Muscle of arm (tissue), 14 donors: ENCODE measurements at places on chromosomes 16 and 17.
A peak's percentile ranks its signal among the peaks of the same experiment; 100 is the strongest.

- DNase-seq: peak; percentile 81
These were observed 32.0 kb upstream of the MRPS23 start for GRCh38 chr17:57881783-57882351.

DNA sequence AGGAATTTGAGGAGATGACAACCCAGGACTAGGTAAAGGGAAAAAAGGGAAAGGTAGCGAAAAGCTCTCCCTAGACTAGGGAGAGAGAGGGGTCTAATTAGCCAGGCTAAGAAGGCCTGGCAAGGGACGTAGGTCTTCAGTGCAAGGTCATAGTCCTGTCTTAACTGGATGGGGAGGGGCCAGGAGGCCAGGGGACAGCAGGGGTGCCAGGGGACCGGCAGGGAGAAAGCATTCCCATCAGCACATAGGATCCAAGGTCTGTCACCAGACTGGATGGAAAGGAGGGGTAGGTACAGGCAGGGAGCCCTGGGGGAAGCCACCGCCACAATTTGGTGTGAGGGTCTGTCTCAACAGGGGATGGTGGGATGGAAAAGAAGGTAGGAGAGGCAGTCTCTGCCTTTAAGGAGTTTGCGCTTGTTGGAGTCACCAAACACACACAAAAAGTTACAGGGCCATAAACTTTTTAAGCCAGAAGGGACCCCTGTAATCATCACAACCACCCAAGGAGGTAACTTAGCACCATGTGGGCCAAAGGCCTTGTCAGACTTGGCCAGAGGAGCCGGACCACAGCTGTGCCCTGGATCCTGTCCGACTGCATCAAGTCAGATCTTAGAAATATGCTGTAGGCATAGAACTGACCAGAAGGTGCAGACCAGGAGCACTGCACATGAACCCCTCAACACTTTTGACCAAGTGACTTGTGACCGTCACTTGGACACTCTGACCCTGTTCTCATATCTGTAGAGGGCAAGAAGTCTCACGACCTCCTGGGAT is 10.0 kb downstream of the AXIN2 start:
- DNase-seq: no peak

DNA sequence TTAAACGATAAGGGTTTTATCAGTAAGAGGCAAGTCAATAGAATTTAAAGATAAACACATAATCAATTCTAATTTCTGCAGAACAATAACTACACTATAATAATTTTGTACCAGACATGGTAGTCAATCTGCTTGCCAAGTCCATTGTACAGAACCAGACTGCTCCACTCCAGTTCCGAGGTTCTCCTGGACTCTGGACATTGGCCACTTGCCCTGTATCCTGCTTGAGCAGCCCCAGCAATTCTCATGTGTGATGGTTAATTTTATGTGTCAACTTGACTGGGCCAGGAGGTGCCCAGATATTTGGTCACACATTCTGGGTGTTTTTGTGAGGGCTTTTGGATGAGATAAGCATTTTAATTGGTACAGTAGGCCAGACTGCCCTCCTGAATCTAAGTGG is 384.6 kb downstream of the SLC39A11 start:
- DNase-seq: no peak

DNA sequence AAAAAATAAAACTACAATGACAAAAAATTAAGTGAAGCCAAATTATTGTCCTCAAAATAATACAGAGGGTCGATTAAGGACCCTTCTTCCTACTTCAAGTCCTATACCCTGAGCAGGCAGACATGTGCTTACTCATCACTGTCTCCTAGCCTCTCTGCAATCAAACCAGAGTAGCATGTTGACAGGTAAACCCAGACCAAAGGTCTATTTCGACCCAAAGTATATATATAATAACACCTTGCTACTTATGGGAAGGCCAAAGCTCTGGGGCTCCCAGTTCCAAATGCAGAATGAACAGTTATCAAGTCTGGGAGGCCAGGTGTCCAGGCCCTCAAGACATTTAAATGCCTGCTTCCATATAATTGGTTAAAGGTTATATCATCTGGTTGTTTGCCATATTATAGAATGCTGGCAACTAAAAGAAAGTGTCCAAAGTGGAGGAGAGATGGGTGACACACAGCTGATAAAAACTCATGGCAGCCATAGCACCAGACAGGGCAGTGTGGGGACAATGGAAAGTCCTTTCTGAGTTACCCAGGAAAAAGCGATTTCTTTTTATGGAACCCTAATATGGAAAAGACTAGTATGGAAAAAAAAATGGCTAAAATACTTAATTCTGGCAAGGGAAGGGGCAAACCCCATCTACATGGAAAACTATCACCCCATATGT is 53.6 kb downstream of the N4BP1 start:
- no peak for DNase-seq

DNA sequence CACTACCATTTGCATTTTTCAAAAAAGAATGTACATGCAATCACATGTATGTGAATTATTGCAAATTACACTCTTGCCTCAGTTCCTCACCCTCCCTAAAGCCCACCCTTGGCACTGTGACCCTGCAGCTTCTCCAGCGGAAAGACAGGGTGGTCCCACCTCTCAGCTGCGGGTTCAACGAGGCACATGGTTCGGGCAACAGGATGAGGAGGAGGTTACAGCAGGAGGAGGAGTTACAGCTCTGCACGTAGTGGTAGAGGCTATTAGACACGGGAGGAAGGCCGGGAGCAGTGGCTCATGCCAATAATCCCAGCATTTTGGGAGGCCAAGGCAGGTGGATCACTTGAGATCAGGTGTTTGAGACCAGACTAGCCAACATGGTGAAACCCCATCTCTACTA is 5.2 kb downstream of the C16orf95 start:
- no peak for DNase-seq

DNA sequence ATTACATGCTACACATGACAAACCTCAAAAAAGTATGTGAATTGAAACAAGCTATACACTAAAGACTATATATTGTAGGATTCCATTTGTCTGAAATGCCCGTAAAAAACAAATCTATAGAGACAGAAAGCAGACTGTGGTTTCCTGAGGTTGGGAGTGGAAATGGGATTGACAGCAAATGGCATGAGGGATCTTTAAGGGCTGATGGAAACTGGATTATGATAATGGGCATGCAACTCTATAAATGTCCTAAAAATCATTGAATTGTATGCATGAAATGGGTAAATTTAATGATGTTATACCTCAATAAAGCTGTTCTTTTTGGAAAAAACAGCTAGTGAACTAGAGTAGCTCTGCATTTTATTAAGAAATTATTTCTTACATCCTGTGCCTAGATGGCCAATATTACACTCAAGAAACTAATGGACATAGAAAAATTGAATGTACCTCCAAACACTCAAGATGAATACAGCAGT is 416 bp upstream of the ANKS4B start:
- DNase-seq: no peak

GRCh38 chr16:68332411-68333121 is 21.7 kb downstream of the PRMT7 start:
- DNase-seq: peak; percentile 54

GRCh38 chr17:3914312-3914670 is 2.0 kb downstream of the P2RX1 start:
- DNase-seq: no peak

- no peak for DNase-seq
These were observed 6.7 kb upstream of the SMPD3 start for GRCh38 chr16:68454920-68455435.

GRCh38 chr16:87278191-87279093 is 38.8 kb downstream of the C16orf95 start:
- peak; percentile 82 for DNase-seq

GRCh38 chr17:71914812-71915211 is 206.0 kb upstream of the SOX9 start:
- DNase-seq: no peak
